ENCODE measurements at places on chromosomes 16 and 17.

DNA sequence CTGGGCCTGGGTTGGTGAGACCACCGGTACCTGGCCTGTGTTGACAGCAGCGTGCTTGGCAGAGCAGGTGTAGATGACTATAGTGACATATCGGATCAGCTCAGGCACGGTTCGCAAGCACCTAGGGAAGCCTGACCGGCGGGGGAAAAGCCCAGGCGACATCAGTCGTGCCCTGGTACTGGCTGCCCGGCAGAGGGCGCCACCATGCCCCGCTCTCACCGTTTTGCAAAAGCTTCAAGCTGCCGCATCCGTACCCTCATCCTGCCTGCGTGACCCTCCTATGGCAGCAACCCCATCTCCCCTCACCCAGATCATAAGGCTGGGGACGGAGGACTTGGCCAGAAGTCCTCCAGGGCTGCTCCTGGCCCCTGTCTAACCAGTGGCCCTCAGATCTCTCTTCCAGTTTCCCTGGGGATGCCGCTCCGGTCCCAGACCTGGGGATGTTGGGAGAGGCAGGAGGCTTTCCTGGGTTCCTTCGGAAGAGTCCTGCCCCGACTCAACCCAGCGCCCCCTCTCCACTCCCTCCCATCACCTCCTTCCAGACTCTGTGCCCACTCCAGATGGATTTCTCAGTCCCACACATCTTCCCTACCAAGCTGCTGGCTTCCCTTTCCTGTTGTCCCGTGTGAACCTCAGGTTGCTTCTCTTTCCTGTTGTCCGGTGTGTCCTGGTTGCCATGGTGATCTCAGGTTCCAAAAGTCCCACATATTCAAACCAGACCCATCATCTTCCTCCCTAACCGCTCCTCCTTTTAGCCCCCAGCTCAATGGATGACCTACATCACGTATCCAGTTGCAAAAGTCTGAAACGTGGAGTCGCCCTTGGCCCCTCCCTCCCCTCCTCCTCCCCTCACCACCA is 13.7 kb downstream of the ALOX12B start:
- peak; percentile 73 for DNase-seq

DNA sequence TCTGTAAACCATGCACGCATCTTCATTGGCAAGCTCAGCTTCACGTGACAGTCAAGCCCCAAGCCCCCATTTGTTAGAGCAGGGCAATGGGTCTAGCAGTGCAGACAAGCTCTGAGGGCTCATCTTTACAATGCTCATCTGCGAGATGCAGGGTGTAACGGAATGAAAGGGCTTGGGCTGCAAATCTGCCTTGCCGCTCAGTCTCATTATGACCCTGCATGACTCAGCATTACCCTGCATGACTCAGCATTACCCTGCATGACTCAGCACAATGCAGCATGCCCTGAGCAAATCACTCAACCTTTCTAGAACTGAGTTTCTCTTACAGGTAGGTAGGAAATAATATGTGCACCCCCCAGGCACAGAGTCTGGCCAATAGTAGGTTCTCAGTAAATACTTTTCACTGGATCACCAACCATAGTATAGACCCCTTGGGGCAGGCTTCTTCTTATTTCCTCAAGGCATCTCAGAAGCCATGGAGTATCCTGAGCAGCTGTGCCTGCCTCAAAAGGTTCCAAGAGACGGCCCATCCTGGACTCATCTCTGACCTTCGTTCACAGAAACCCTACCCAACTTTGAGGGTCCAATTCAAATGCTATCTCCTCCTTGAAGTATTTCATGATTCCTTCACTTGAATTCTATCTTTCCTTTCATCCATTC is 391.3 kb upstream of the CDH5 start:
- DNase-seq: no peak

- DNase-seq: no peak
These were observed 56.1 kb downstream of the PCTP start for GRCh38 chr17:55806745-55807495.

GRCh38 chr16:79083508-79084299 is 516.8 kb downstream of the MAF start:
- no peak for DNase-seq

GRCh38 chr17:31835984-31836383 is 23.1 kb downstream of the COPRS start:
- DNase-seq: no peak

Measured in stimulated activated CD4-positive, alpha-beta T cell treated with anti-CD3 and anti-CD28 coated beads, TNF-alpha, amount 100 ng/mL, for 24 hours (primary cell).